ENCODE measurements at places on chromosomes 2 and 18.
A peak's percentile ranks its signal among the peaks of the same experiment; 100 is the strongest.

DNA sequence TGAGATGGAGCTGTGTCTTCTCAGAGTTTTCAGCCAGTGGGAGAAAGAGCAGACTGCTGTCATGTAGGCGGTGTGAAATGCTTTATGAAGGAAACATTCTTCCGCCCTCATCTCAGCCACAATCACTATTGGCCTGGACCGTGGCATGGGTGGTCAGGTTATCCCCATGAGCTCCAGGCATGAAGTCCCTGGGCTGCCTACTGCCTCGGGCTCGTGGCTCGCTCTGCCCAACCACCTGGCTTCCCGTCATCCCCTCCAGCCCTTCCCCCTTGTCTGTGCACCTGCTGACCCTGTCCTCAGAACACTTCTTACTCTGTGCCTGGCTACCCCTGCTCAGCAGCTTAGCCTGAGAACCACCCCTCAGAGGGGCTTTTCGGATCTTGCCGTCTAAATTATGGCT, 15.5 kb downstream of the COLEC11 start:
- DNase-seq = no peak

DNA sequence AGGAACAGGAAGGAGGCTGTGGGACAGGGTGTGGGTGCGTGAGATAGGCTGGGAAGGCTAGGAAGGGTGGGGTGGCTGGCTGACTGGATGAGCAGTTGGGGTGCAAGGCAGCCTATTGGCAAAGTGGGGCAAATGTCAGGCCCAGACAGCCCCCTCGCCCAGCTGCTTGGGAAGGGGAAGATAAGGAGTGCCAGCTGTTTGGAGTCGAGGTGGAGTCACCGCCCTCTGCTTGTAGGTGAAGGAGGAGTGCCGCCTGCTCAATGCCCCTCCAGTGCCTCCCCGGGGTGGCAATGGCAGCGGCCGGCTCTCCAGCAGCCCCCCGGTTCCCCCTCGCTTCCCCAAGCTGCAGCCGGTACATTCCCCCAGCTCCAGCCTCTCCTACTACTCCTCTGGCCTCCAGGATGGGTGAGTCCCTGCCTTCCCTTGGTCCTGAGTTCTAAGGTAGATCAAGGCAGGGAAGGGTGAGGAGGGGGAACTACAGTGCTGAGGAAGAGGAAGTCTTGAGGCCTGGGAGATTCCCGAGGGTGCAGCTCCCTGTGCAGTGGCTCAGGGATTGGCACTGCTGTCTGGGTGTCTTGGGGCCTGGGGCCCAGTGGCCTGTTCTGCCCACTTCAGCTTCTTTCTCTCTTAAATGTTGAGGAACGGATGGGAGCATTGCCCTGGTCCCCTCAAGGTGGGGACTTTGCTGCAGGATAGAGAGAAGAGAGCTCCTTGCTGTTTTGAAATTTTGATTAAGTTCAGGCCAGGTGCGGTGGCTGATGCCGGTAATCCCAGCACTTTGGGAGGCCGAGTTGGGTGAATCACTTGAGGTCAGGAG, 13.3 kb downstream of the GAREM2 start:
- no peak for DNase-seq

DNA sequence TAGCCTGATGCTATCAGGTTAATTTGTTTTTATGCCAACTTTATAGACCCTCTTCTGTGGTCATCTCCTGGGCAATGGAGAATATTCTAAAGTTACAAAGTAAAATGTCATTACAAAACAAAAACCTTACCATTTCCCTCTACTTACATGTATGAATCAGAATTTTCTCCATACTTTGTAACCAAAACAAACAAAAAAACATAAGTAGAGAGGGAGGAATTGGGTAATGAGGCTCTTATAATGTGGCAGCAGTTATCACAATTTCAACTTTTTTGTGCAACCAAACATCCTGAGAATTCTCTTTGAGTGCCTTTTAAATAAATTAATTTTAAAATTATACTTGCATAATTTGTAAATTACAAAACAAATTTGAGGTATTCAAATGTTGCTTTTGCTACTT, 332.8 kb downstream of the TXNL1 start:
- no peak for DNase-seq

DNA sequence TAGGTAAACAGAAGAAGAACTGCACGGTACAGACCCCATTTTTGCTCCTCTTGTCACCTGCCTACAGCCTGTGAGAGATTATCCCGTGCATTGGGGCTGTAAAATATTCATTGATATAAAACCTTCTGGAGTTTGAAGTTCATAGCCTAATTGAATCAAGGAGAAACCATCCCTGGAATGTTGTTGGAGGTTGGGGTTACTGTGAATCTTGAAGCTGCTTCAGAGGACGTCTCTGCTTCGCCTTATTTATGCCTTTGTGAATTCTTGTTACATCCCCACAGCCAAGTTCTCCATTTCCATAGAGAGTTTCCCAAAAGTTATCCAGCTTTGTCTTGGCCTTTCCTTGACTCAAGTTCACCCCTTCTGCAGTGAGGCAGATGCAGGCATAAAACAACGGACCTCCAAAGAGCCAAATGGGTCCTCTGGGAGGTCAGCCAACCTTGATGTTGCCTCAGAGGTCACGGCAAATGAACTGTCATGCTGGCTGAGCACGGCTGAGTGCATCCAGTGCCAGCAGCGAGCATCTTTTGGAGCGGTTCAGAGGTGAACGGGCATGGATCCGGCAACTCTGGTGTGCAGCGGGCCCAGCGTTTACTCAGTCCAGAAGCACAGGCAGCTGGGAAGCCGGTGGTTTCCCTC, 317.6 kb downstream of the PRKCE start:
- no peak for DNase-seq

DNA sequence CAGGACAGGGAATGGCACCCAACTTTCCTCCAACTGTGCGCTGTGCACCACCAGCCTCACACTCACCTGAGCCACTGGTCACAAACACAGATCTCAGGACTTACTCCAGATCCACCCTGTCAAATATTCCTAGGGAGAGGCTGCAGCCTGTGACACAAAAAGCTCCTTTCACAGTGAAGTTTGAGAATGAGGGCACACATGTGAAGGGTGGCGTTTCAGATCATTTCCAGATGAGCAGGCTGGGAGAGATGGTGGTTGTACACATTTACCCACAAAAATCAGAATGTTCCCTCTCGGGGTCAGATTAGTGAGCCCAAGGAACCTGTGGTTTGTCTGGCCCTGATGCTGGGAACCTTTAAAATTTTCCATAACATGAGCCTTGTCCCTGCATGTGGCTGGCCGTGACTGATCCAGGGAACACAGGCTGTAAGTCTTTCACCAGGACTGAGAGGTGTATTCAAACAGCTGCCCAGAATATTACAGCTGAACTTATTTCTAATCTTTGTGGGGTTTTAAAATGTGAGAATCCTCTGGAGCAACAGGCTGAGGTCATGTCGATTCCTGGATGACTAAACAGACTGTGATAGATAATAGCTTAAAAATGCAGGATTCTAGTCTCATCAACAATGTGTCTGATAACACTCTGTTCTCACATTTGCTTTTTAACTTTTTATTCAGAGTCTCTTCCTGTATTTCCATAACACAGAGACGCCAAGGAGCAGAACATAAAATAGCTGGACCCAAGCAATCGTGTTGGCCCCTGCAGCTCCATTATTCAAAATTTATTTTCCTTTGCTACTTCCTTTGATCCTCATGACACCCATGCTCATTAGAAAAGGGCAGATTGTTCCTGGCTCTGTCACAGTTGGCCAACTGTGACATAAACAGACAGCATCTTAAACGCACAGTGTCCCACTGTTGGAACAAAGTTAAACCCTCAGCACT, 35.5 kb downstream of the IL1R2 start:
- peak; percentile 73 for DNase-seq

GRCh38 chr2:105802587-105802986, 57.9 kb downstream of the NCK2 start:
- DNase-seq = no peak

DNA sequence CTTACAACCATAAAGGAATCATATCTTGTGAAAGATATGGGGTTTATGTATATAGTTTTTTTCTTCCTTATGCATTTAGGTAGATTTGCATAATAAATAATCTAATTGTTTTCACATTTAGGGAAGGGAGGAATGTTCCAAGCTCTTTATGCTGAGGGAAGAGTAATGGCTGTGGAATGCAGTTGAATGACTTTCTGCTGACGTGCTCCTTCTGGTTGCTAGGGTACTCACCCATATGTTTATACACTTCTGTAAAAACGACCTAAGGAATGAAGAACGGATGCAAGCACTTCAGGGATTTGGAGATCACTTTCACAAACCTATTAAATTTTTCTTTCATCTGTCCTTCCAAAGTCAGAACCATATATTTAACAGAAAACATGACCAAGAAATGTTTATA, 29.2 kb upstream of the PPP4R1 start:
- DNase-seq = peak; percentile 93

- peak; percentile 12 for DNase-seq
Observed at GRCh38 chr2:7203056-7203467, 285.9 kb downstream of the RNF144A start.

DNA sequence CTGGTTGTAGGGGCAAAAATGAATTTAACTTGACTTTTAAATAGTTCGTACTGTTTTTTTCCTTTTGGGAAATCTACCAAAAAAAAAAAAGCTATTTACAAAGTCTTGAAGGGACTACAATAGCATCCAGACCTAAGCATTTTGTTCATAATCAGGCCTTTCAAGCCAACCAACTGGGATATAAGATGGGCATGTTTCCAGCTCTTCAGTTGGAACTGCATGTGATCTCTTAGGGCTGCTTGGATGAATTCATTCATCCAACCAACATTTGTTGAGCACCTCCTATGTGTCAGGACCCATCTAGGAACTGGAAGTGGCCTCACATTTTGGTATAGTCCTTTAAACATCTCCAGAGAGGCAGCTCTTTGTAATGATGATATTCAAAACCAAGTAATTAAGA, 98.6 kb downstream of the AAK1 start:
- no peak for DNase-seq

GRCh38 chr18:44938720-44939665, 258.3 kb downstream of the SETBP1 start:
- DNase-seq = peak; percentile 22

GRCh38 chr2:58501371-58502160, 260.4 kb upstream of the FANCL start:
- no peak for DNase-seq

GRCh38 chr2:27715318-27716210, 51.9 kb downstream of the SLC4A1AP start:
- DNase-seq = no peak

DNA sequence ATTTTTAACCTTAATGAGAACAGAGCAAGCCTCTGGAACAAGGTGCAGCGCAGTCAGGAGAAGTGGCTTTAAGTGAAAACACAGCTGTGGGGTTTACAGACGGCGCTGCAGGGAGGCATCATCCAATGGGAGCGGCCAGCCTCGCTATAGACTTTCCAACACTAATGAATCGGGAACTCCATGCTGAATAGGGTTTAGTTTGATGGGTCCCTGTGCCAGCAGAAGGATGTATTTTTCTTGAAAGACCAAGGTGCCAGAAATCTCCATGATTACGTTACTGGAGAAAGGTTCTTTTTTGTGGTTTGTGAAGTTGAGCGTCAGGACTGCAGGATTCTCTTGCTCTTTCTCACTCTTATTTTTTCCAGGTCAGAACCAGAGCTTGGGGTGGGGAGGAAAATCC, 87.9 kb upstream of the ALPP start:
- no peak for DNase-seq

DNA sequence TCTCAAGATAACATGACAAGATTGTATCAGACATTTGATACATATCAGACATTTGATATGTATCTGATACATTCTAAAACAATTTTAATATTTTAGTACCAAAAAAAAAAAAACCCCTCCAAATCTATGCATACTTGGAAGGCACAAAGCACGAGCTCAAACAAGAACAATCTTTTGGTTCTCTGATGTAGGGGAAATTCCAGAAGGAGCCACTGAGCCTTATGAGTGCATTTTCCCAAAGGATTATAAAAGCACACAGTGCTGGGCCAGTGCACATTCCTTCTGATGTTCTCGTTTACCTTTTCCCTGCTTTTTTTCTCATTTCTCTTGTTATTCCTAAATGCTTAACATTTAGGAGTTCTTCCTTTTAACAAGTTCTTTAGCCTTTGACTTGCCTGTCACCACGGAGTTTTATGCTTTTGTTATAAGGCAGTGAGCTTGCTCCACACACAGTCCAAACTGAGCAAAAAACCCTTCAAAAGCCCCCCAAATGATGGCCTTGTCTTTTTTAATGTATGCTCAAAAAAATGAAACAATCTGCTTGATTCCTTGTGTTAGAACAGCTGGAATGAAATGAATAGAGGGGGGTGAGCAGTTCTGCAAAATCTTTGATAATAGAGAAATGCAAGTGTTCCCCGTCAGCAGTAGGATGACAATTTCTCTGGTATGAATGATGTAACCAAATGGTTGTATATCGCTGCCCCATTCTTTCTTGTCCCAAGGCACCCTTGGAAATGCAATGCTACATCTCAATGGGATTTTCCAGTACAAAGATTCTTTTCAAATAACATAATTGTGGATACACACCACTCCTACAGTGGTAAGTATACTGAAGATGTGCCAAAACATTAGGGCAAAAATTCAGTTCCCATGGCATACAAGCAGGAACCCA, 597.2 kb upstream of the ZEB2 start:
- DNase-seq = no peak

DNA sequence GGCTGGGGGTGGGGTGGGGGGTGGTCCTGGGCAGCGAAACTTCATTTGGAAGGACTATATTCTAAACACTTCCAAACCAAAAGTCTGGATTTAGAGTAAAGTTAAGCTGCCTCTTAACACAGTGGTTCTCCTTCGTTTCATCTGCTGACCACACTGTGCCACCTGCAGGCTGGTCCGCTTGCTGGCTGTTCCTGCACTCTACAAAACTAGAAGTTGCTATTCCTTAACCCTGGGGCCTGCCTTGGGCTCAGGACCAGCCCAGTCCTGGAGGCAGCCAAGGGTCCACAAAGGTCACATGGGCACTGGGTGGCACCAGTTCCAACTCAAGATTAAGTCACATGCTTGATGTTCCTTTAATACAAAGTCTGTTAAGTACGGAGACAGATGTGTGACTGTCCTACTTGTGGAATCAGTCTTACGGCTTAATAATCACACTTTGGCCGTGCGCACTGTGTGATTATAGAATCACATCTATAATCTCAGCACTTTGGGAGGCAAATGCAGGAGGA, 195.4 kb downstream of the FAM210A start:
- DNase-seq = no peak

GRCh38 chr2:241859436-241860183, 916 bp upstream of the PDCD1 start:
- DNase-seq = no peak

- no peak for DNase-seq
Observed at GRCh38 chr2:152155209-152155608, 20.4 kb downstream of the STAM2 start.

DNA sequence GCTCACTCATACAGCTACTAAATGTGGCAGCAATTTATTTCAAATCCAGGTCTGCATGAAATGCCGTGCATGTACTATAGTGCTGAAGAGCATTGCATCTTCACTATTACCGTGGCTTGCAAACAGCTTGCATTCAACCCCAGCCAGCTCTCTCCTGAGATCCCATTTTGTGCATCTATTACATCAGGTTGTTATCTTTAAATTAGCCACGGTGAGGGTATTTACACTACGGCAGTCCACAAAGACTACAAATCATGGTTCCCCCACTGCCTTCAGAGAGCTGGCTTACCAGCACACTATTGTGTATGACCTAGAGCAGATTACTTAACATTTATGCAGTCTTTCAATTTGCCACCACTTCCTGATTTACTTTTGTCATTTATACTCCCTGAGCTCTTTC, 621.3 kb upstream of the LRATD1 start:
- no peak for DNase-seq
